ENCODE measurements at places on chromosomes 2 and 18. TPM values are rescaled to one million over a fixed set of nuclear protein-coding genes. Genes with fewer than 3 reads are reported as not detected.

HK2 gene
- total RNA-seq = 1.2 TPM

IL1F10 gene
- not detected for total RNA-seq

SLC35F6 gene
- total RNA-seq = 39.2 TPM

TEX44 gene
- total RNA-seq = not detected

NEU2 gene
- not detected for total RNA-seq

PIEZO2 gene
- total RNA-seq = 0.61 TPM

NAT8 gene
- not detected for total RNA-seq

PSTPIP2 gene
- total RNA-seq = 0.44 TPM

CRACDL gene
- 3.2 TPM for total RNA-seq

CRYGD gene
- total RNA-seq = not detected
